NCI-H2029 (cell line): ENCODE measurements at places on chromosomes 2 and 18.

DNA sequence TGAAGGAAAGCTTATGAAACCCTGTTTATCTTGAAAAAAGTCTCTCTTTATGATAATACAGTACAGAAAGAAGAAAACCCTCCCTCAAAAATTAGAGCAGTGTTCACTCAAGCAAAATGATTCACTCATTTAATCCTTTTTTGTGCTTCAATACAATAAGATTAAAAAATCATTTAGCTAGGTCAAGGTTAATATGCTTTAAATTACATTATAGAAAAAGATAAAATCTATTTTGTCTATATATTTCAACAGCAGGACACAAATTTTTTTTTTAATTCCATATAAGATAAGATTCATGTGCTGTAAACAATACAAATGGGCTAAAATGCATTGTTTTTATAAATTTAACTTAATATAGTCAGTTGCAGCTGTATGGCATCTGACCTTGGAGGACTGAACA, 176.9 kb downstream of the KCNE4 start:
- no peak for DNase-seq

DNA sequence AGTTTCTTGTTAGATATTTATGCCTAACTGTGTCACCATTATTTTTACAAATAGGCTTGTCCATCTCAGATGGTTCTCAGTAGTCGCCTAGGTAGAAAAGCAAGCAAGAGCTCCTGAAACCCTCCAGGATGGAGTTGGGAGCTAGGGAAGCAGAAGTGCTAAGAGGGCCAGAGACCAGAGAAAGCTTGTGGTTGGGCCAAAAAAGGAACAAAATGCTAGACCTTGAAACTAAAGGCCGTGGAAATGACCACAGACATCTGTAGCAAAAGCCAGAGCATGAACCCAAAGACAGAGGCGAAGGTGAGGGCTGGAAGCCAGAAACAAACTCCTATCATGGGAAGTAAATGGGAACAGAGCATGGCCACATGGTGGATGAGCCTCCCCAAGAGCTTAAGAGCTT, 29.9 kb upstream of the RMDN2 start:
- DNase-seq = no peak

- no peak for DNase-seq
Measured at GRCh38 chr2:206641226-206641625, 1.1 kb upstream of the FAM237A start.

DNA sequence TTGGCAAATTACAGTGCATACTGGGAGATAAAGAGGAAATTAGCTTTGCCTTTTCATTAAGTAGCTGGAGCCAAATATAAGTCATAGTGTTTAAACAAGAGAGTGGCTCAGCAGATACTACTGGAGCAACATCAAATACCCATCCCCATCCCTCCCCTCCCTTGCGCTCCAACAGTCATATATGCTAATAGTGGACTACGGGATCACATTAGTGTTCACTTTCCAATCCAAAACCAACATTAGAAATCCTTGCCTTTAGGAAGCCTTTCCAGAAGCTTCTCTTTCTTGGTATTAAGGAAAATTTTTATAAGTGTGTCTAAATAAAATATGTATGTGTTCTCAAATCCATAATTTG, 1669.3 kb downstream of the SUCLG1 start:
- no peak for DNase-seq

- DNase-seq = no peak
Measured at GRCh38 chr18:56532176-56532840, 106.1 kb downstream of the TXNL1 start.

- DNase-seq = no peak
Measured at GRCh38 chr2:187935126-187935525, 356.5 kb upstream of the GULP1 start.

- DNase-seq = no peak
Measured at GRCh38 chr2:109322111-109322510, 193.1 kb downstream of the SH3RF3 start.

GRCh38 chr18:9069601-9070000, 32.9 kb upstream of the NDUFV2 start:
- no peak for DNase-seq

DNA sequence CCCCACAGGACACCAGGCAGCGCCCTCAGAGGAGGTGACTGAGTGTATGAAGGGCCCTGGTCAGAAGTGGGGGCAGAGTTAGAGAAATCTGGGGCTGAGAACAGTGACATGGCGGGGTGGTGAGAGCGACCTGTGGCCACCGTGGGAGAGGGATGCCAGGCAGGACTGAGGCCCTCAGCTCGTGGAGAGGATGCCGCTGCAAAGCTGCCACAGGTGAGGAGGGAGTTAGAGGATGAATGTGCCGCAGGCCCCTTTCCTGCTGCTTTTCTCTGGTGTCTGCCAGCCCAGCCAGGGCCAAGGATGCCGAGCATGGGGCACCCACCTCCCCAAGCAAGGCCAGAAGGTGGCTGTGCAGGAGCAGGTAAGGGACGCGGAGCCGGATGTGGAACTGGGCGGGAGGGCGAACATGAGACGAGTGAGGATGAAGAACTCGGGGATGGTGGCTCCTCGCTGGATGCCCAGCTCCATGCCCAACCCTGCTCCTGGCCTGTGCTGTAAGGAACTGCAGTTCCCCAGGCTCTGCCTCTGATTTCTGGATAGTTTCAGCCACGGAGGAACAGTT, 269.2 kb upstream of the HDAC4 start:
- no peak for DNase-seq

GRCh38 chr2:190535121-190535439, 558 bp upstream of the NEMP2 start:
- no peak for DNase-seq

DNA sequence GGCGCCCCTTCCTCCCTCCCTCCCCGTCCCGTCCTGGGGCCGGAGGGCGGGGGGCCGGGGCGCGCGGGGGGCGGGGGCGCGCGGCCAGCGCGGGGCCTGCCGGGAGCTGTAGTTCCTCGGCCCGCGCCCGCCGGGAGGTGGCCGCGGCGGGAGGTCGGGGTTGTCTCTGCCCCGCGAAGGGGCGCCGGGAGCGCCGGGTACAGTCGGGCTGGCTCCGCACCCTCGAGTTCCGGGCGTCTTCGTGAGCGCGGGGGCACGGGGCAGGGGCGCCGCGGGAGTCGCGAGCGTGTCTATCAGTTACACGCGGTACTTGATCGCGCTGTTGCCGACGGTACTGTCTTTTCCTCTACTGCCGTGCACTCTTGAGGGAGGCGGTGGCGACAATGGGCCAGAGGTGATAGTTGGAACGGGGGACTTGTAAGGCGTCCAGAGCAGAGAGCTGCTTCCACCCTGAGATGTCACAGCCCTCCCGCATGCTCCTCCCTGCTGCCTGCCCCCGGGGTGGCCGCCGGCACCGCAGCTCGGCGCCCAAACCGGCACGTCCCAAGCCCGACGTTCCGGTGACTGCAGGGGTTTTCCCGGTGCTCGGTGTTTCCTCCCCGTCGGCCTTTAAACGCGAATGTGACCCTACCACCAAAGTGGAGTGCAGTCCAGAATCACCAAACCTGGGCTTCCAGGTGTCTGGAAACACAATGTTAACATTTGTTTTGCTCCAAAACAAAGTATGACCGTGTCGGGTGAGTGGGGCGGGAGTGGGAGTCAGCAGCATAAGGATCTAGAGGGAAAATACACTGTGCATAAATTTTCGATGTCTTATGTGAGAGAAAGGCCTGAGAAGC, at the start of gene PRKD3:
TSS of gene PRKD3 (minus strand) at position 48 of the 839 bp plus-strand sequence. CDS start 8,309 bp downstream, outside the sequence.
- peak; percentile 29 for DNase-seq

GRCh38 chr18:35747894-35748472, 166.4 kb downstream of the GALNT1 start:
- DNase-seq = no peak

GRCh38 chr2:161121622-161122021, 38.6 kb upstream of the TANK start:
- no peak for DNase-seq

DNA sequence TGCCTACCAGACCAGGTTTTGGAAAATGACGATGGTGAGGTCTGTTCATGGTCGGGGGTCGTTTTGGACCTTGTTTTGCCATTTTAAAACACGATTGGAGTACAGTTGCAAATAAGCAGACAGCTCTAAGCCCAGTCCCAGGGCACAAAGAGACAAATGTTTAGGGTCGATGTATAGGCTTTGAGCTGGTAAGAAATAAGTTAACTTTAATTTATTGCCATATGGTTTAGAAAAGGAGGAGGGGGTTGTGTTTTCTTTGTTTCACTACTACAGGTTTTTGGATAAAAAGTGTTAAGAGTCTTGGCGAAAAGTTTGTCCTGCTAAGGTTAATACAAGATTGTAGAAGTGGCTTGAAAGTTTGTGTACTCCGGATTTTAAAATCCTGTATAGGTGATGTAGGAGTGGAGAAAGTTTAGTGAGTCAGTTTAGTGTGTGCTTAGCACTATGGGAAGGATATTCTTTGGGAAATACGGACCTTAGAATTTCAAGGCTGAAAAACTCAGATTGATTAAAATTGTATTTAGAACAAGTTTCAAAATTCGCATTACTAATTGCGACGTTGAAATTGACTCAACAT, 1.3 kb downstream of the KCMF1 start:
- no peak for DNase-seq

GRCh38 chr2:218290316-218291261, 1.7 kb downstream of the TMBIM1 start:
- no peak for DNase-seq

- no peak for DNase-seq
Measured at GRCh38 chr2:1846046-1847015, 102.0 kb upstream of the PXDN start.

- DNase-seq = no peak
Measured at GRCh38 chr18:74399091-74399887, 57.8 kb downstream of the DIPK1C start.

GRCh38 chr2:217713395-217714286, 289.2 kb downstream of the TNS1 start:
- DNase-seq = peak; percentile 39

DNA sequence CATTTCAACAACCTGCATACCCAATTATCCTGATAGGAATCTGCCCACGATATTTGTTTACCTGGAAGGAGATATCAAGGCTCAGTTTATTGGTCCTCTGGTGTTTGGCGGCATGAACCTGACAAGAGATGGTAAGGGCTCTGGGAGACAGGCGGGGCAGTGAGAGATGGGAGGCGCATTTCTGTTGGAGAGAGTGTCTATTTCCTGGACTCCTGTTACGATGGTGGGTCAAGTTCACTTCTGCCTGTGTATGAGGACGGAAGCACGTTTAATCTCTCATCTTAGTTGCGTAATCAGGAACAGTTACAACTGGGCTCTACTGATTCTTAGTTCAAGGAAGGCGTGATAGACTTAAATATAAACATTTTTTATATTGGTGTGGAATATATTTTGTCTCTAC, 8.9 kb downstream of the PDCL3 start:
- no peak for DNase-seq

GRCh38 chr18:49499046-49499637, 12.1 kb upstream of the C18orf32 start:
- DNase-seq = no peak

DNA sequence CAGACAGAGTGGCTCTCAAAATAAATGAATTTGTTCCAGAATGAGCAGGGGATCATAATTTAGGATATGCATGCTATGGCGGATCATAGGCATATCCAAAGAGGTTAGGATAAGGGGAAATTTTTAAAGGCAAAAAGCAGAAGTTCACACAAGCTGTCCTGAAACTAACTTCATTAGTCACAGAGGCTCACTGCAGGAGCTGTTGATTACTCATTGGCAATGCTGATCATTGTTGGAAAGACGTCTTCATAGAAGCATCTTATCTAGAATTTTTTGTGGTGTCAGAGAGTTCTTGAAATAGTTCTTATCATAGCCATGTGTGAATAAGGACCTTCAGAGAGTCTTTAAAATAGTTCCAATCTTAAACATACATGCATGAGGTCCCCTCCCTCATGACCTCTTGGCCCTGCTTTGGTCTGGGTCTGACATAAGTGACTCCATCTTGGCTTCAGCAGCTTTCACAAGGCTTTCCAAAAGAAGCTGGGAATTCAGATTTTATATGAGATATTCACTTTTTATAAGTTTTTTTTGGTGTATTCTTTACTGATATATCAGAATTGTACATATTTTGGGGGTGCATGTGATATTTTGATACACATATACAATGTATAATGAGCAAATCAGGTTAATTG, 7.5 kb upstream of the CCDC195 start:
- DNase-seq = no peak

DNA sequence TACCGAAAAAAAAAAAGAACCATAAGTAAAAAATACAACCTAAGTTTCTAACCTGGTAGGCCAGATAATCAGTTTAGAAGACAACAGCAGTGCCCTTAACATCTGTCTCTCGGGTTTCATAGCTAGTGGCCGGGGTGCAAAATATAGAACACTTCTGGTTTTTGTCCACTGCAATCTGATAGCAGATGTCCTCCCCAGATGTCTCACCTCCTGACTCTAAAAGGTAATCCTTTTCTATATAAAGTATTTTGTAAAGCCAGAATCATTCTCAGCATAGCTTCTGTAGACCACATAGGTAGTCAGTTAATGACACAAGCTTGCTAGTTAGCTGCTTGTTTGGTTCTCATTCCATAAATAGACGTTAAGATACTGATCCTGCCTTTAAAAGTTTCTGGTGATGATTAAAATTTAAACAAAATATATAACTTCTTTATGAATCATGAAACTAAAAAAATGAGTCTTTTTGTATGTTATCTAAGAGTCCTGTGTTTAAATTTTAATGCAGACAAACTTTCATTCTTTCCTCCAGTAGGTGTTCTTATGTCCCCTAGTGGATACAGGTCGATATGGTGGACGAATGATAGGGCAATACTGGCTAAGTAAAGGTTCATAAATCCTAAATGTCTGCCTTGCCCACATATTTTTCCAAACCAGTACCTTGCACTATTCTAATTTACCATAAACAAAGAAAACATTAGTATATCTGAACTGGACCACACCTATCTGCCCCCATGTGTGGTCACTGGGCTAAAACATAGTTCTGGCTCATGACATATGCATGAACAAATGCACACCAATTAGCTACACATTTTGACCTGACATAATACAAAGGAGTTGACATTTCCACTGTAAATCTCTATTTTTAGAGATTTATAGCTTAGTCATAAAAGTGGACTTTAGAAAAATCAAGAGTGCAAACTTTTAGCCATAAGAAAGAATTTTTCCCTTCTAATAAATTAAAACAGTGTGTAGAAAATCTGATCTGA, 171.0 kb downstream of the SRBD1 start:
- DNase-seq = no peak

DNA sequence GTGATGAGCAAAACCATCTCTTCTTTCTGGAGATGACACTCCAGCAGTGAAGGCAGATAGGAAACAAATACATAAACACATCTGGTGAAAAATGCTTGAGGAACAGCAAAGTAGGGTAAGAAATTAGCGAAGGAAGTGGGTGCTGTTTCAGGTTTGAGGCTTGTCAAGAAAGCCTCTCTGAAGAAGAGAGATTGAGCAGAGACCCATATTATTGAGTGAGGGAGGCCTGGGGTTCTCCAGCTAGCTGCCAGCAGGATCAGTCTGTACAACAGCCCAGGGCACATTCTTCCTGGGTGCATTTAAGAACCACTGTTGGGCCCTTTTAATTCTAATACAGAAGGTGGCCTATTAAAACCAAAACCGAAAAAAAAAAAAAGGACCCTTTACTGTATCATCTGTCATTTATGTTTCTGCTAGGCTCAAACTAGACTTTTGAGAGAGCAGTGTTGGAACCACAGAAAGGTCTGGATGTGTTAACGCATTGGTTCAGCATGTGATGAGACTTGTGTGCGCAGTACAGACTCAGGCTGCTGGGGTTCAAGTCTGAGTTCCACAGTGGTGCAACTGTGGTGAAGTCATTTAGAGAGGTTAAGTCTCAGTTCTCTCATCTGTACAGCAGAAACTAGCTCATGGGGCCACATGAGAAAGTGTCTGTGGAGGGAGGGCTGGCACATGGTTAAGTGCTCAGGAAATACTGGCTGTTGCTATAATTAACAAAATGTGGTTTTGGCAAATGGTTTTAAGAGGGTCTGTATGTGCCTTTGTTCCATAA, 28.9 kb downstream of the MGAT5 start:
- DNase-seq = no peak
